ENCODE measurements at places on chromosomes 3 and 15.

GRCh38 chr3:149808209-149808829, 4.7 kb upstream of the RNF13 start:
- peak; percentile 76 for DNase-seq

- no peak for DNase-seq
These were observed 215.2 kb upstream of the BCHE start for GRCh38 chr3:166052440-166052839.

GRCh38 chr3:28376424-28376823, 27.8 kb upstream of the AZI2 start:
- no peak for DNase-seq

- no peak for DNase-seq
These were observed 15.2 kb upstream of the MME start for GRCh38 chr3:155064920-155065319.

DNA sequence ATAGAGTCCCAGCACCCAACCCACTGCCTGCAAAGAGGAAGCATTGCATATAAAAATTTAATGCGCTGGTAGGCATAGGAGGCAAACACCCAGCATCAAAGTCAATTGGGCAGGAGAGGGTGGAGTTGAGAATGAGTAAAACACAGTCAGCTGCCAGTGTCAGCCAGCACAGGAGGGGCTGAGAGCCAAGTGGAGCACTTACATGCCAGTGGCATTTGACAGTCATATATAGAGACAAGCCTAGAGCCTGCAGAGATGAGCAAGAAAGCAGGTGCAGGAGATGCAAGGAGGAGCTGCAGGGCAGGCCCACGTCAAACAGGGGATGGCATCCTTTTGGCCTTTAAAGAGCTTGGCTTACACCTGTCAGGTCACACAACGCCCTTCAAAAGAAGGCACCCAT, 27.6 kb upstream of the ZFAND6 start:
- no peak for DNase-seq

- DNase-seq: no peak
These were observed 2.8 kb downstream of the CYB561D2 start for GRCh38 chr3:50353245-50354004.

GRCh38 chr3:150495563-150496168, 50.6 kb downstream of the SERP1 start:
- peak; percentile 76 for DNase-seq

DNA sequence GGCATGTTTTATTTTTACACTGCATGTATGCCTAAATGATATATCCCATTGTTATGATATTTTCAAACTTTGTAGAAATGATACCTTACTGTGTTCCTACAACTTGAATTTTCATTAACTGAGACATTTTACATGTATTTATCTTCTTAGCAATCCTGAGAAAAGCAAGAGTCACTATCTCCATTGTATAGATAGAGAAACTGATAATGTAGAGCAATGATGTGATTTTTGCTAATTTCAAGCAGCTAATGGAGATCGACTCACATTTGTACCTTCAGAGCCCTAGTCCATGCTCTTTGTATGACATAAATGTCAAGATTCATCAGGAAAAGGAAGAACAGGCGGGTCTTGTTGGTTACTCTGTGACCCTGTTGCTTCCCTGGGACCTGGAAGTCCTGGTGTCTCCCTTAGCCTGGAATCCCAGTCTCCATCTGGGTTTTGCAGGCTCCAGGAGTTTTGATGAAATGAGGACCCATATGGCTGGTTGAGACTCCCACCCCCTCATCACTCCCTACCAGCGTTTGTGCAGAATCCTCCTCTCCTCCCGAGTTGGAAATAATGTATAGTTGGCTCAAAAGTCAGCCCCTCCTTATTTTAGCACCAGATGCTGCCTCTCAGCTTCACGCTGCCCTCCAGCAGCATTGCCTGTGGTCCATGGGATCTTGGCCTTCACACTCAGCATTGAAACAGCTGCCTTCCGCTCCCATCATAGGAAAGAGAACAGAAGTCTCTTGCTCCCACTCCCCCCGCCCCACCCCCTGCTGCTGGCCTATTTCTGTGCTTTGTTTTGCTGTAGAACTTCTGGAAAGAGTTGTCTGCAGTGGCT, 67.1 kb downstream of the APBA2 start:
- no peak for DNase-seq

DNA sequence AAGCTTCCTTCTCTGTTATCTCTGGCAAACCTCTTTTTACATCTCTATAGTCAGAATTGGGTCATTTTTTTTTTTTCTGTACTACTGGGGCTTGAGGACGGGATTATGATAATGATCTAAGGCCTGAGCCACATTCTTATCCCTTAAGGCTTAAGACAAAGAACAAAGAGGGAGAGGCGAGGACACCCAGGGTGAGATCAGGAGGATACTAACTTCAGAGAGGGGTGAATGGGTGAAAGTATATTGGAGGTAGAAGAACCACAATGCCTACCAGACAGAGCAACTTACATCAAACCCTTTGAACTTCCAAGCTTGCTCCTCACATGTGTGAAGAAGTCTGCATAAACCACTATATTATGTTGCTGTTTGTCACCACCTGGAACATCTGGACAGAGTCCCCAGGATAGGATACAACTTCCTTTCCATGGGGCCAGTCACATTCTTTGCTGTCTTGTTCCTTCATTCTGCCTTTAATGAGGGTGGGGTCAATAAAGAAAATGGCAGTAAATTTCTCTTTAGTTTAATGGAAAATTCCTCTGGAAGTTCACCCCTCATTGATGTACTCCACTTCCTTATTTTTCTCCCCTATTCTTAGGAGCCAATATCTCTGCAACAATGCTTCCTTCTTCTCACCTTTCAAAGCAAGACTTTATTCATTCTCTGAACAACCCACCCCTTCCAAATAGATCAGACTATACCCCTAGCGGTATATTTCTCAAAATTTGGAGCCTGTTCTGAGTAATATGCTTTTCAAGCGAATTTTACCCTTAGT, 9.1 kb upstream of the PDCD6IP start:
- DNase-seq: no peak

DNA sequence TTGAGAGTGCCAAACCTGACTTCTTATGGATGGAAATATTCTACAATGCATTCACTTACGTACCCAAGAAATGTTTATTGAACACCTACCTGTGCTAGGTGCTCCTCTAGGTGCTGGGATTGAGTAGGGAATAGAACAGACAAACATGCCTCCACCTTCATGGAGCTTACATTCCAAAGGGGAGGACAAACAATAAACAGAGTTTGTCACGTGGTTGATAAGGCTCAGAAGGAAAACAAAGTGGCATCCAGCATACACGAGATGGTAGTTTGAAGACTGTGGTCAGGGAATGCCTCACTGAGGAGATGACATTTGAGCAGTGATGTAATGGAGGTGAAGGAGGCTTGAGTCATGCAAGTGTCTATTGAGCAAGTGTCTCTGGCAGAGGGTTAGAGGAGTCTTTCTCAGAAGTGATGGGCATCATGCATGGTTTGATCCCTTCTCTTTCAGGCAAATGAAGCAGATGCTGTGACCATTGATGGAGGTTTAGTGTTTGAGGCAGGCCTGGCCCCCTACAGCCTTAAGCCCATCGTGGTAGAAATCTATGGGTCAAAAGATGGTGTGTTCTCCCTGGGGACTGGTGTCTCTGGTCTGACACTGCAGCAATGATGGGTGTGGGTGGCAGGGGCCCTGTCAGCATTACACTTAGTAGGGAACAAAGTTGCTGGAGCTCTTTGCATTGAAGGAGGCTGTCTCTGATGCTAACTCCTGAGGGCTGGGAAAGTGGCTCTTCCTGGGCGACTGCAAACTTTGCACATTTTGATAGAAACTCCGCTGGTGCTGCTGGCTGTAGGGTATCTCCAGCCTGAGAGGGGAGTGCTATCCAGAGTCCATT, 29.7 kb upstream of the TOPBP1 start:
- no peak for DNase-seq

GRCh38 chr3:56629451-56629850, 53.6 kb downstream of the TASOR start:
- DNase-seq: no peak

- DNase-seq: no peak
These were observed 529.8 kb upstream of the NAALADL2 start for GRCh38 chr3:174329321-174329720.

- no peak for DNase-seq
These were observed 609.7 kb downstream of the PDCD6IP start for GRCh38 chr3:34408088-34408487.

- DNase-seq: no peak
These were observed 9.0 kb upstream of the STRIT1 start for GRCh38 chr3:155302481-155302880.

DNA sequence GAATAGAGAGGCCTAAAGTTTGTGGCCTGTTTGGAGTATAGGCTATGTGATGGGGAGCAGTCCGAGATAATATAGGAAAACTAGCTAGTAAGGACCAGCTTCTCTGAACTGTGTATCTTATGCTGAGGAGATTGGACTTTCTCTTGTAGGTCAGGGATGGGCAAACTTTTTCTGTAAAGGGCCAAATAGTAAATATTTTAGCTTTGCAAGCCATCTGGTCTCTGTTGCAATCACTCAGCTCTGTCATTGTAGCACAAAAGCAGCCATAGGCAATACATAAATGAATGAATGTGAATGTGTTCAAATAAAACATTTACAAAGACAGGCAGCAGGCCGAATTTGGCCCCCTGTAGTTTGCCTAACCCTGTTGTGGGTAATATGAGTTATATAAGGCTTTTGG, 24.5 kb downstream of the TMOD3 start:
- no peak for DNase-seq

DNA sequence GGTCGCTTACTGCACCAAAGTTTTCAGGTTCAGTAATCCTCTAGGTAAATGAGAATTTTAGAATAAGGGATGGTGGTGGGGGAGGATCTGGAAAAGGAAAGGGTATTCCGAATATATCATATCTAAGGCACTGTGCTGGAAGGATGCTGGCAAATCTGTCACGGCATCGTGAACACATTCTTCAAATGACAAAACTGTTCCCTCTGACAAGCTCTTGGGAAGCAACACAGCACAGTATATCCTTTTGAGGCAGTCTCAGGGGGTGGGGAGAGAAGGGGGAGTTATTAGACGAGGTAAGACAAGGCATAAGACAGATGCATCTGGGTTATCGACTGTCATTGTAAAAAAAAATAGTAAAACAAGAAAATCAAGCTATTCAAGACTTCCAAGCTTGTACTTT, 289.6 kb upstream of the LRRN1 start:
- DNase-seq: no peak

DNA sequence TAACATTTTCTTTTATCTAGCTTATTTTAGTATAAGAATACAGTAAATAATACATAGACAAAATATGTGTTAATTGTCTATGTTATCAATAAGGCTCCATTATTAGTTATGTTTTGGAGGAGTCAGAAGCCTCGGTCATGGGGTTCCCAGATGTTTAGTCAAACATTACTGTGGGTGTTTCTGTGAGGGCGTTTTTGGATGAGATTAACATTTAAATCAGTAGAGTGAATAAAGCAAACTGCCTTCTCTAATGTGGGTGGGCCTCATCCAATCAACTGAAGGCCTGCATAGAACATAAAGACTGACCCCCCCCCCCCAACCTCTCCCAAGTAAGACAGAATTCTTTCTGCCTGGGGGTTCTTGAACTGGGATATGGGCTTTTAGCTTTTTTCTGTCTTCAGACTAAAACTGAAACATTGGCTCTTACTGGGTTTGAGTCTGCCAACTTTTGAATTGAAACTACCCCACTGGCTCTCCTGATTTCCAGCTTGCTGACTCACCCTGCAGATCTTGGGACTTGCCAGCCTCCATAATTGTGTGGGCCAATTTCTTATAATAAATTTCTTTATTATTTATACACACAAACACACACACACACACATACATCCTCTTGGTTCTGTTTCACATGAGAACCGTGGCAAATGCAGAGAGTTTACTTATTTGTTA, 192.0 kb downstream of the TPRG1 start:
- no peak for DNase-seq

GRCh38 chr3:78832785-78833204, 935.0 kb downstream of the ROBO1 start:
- DNase-seq: no peak

DNA sequence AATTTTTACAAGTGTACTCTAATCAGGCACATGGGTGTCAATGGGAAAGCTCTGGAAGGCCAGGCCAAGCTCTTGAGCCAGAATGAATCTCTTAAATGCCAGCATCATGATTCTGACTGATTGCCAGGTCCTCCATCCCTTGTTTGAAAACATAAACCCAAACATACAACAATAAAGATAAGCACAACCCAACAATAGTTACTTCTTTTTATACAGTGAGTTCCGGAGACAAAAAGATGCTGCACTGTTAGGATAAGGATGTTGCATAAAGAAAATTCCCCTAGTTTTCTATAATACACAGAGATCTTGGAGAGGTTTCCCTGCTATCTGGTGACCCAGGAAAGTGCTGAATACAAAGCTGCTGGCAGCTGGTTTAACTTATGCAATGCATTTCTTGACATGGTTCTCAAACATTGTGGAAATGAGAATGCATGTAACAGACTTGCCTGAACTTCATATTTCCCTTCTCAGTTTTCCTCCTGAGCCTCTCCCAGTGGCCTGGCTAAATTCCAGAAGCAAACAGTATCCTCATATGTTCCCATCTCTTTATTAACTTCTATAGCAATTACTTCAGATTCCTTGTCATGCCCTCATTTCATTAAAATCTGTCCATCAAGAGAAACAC, 180.1 kb upstream of the PRICKLE2 start:
- DNase-seq: no peak

DNA sequence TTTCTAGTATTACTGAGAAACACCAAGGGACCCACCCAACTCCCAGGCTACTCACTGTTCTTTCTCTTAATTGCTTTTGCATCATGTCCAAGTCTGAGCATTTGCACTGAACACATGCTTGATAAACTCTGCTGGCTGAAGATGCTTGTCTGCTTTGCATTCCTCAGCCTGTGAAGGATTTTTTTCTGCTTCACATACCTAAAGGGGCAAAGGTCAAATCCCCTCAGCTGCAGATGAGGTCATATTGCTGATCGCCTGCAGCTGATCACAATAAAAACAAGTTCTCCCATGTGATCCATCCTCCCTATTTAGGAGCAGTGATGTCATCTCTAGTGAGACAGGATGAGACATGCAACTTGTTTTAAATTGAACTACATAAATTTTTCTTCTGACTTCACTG, 84.6 kb upstream of the DCBLD2 start:
- DNase-seq: no peak

GRCh38 chr15:71635735-71636134, 174.6 kb upstream of the NR2E3 start:
- DNase-seq: no peak

- no peak for DNase-seq
These were observed 47.4 kb upstream of the SMAD3 start for GRCh38 chr15:67018026-67018425.

DNA sequence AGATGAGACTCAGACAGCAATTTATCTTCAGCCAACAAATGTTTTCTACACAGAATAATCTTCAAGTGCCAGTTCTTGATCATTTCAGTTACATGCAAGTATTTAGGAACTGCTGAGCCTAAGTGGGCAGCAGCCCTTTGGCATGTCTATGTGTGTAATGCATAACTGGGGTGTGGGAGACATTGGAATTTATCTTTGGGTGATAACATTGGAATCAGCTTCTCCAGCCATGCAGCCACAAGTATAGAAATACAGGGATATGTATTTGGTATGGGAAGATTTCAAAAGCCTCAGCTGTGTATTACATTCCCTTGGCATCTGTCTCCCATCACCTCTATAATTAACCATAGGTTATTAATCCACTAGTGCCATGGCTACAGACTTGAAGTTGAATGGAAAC, 63.4 kb upstream of the FOXP1 start:
- no peak for DNase-seq
